ENCODE measurements at places on chromosomes 7 and 10.

GRCh38 chr10:42974693-42975002, 102.2 kb upstream of the RET start:
- no peak for DNase-seq

GRCh38 chr10:132252412-132252811, 55.3 kb downstream of the STK32C start:
- DNase-seq, result no peak

DNA sequence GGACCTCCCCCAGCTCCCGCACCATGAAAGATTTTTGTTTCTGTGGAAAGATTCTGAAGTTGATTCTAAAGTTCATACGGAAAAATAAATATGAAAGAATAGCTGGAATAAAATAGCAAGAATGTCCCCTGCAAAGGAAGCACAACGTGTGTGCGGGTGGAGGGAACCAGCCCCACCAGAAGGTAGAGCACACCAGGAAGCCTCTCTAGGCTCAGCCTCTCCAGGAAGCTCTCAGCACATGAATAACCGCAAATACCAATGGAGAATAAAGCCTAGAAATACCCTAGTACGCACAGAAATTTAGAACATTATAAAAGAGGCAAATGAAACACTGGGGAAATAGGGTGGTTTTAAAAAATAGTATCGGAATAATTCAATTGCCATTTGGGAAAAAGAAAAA, 24.6 kb upstream of the FAM170B start:
- no peak for DNase-seq

- DNase-seq, result no peak
Measured at GRCh38 chr7:159061209-159061608, 83.5 kb downstream of the VIPR2 start.

- DNase-seq, result no peak
Measured at GRCh38 chr10:121532292-121532864, 65.9 kb downstream of the FGFR2 start.

DNA sequence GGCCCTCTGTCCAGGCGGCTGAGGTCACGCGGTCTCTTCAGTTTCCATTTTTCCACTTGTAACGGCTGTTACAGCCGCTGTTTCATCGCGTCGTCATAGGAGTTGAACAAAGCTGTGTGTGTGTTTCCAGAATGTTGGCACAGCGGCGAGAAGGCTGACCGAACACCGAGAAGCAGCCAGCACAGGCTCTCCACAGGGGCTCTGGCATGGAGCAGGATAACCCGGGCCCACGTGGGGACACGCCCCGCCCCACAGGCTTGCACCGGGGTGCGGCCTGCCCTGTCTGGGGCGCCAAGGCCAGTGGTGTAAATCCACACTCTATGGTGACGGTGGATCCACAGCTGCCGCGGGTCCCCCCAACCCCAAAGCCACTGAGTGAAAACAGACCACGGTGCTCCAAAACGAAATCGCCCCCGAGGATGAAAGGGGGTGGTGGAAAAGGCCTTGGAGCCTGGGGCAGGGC, 448.2 kb downstream of the DNAJB6 start:
- no peak for DNase-seq

DNA sequence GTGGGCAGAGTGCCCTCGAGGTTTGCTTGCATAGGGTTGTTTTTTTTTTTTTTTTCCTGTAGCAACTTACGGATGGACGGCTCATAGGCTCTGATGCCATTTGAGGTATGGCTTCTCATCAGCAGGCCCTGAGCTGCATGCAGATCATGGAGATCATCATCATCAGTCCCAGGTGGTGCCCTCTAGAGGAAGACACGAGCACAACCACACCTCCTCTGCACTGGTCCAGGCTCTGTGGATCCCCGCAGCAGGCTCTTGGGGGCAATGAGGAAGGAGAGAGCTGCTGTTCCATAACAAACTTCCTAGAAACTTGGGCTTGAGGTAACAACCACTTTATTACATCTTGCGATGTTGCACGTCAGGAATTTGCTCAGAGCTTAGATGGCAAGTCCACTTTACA, 132.7 kb upstream of the CXCL12 start:
- no peak for DNase-seq

- DNase-seq, result no peak
Measured at GRCh38 chr10:72276421-72277339, 3.0 kb downstream of the DDIT4 start.
